Frontal cortex (tissue), 4 donors: ENCODE measurements at places on chromosomes 6 and 20. TPM values are rescaled to one million over a fixed set of nuclear protein-coding genes. Genes with fewer than 3 reads are reported as not detected.

The SCRT2 gene
- total RNA-seq, result 1.6 TPM

The TMEM200A gene
- 20.4 TPM for total RNA-seq

- DNase-seq, result no peak
Measured at GRCh38 chr6:144053601-144054000, 41.8 kb downstream of the SF3B5 start.

The LY6G5B gene
- total RNA-seq, result 1.6 TPM

The PTPRK gene
- total RNA-seq, result 179 TPM

- no peak for DNase-seq
Measured at GRCh38 chr6:96947055-96947454, 22.5 kb downstream of the KLHL32 start.

- DNase-seq, result no peak
Measured at GRCh38 chr20:48171626-48172356, 386.5 kb upstream of the SULF2 start.

GRCh38 chr20:59812286-59813125, 120.9 kb downstream of the SYCP2 start:
- DNase-seq, result no peak

- DNase-seq, result no peak
Measured at GRCh38 chr6:27312950-27313271, 838 bp upstream of the POM121L2 start.

DNA sequence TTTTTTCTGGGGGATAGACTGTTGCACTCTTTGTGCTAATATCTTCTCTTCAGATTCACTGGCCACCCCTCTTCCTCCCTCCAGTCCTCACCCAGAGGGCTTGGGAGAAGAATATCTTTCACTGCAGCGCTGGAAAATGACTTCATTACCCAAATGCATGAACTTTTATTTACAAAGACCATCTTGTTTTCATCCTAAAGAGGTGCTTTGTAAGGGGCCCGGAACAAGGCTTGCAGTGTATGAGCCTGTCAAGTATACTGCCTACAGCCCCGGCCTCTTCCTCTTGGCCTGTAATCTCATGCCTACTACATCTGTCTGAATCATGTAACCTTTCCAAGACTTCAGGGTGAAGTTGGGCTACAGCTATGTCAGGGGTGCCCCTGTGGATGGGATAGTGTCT, 554 bp upstream of the LAMA4 start:
- DNase-seq, result no peak

DNA sequence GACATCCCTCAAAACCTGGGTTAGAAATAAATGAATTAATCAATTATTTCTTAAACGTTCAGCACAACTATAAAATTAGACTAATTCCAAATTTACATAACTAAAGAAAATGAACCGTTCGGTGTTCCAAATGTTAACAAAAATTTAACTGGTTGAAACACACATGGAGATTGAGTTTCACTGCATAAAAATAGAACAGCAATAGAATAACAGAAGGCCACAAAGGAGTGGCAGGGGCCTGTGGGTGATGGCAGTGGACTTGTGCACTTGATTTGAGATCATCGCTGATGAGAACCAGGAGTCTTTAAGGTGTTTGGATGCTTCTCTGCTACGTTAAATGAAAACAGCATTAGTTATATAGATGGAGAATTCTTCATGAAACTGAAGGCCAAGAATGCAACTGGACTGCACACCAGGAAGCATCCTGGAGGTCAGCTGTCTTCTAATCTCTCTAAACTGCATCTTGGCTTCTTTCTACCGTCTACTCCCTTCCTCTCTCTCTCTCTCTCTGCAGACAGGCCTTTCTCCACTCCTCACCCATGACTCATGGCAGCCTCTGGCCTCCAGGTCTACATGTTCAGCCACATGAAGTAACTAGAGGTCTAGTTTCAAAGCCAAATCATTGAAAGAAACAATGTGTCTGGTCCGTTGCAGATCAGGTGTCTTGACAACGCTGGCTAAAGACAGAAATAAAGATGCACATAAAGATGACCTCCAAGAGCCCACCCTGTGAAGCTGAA, 111.3 kb downstream of the SIM1 start:
- DNase-seq, result no peak

GRCh38 chr20:16350465-16350864, 222.8 kb downstream of the KIF16B start:
- no peak for DNase-seq

DNA sequence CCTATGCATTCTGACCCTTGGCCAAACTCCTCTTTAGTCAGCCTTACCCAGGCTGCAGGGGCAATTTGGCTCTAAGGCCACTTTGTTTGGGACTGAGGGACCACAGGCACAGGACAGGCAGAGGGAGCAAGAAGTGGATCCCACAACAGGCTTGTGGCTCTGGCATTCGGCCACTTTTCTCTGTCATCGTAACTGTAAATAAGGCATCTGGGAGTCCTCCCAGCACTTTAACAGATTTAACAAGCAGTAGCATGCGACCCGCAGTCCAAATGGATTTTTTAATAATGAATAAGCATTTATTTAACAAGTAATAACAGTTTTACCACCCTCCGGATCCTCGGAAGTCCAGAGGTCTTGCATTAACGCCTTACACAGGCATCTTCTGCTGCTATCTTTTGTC, 16.1 kb upstream of the CDH22 start:
- no peak for DNase-seq

The RIPPLY2 gene
- 21.6 TPM for total RNA-seq

The HLA-DQA1 gene
- total RNA-seq, result not detected

The BPIFB2 gene
- not detected for total RNA-seq

DNA sequence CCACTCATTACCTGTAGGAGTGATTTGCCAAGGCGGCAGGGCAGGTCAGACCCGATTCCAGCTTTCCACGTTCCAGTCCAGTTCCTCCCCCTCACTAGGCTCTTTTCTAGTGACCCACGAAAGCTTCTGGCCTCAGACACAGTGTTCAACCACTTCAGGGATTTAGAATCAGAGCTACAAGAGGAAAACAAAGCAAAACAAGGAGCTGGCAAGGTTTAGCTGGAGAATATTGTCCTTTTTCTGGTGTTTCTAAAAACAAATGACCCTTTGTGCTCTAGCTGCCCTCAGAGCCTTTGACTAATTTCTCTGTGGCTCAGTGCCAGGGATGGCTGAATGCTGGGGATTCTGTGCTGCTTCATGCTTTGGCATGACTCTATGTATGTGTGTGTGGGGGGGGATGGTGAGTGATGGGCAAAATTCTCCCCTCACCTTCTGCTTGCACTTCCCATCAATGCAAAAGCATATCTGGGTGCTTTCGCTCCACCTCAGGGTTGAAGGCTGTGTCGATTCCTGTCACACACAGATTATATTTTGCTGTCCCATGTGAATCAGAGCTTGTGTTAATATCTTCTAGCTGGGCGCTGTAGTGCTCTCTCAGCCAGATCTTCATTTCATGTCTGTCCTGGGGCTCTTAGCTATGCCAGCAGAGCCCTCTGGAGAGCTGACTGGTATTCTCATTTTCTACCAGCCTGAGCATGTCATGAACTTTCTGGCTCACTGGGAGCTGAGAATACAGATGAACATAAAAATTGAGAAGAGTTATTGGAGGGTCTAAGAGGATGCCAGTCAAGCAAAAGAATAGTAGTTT, 19.3 kb upstream of the NEDD9 start:
- no peak for DNase-seq

DNA sequence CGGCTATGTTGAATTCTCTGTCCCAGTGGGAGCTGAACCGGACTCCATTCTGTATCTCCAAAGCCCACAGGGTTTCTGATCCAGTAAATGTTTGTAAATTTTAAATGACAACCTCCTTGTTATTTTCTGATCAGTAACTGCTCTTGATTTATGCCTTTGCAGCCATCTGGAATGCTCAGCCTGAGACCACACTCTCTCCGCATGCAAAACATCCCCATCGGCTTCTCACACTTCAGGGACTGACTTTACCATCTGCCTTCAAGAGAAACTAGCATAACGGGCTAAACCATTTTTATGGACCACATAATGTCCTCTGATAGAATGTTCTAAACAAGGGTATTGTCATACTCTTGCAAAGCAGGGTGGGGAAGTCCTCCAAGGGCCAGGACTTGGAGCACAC, 94.5 kb upstream of the FOXQ1 start:
- DNase-seq, result no peak

GRCh38 chr6:13794184-13794583, 20.2 kb downstream of the MCUR1 start:
- no peak for DNase-seq

DNA sequence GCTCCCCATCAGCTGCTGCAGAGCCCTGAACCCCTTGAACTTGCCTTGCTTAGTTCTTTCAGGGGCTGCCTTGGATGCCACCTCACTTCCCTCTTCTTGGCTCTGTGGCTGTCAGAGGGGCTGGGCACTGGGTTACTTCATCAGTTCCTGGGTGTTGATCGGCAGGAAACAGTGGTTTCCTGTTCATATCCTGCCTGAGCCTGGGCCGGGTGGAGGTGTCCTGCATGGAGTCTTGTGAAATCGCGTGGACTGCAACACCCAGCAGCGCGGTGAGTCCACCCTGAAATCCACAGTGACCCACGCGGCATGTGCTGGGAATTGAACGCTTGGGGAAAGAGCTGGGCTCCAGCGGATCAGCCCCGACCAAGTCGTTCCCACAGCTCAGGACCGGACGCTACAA, 97.5 kb downstream of the CDH26 start:
- no peak for DNase-seq

GRCh38 chr6:42222448-42222847, 4.8 kb upstream of the MRPS10 start:
- DNase-seq, result no peak

DNA sequence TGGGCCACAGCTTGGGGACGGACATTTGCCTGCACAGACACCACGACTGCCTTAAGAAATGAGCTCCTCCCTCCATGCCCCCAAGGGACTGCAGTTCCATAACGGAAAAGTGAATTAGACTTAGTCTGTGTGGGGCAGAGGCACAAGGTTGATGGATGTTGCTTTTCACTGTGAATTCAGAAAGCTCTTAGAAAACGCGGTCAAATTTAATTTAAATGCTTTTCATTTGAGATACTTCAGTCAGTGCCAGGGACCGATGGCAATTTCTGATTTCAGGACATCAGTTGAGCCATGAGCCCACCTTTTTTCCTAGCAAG, 356.4 kb downstream of the KIF16B start:
- DNase-seq, result no peak

The NOX3 gene
- not detected for total RNA-seq

DNA sequence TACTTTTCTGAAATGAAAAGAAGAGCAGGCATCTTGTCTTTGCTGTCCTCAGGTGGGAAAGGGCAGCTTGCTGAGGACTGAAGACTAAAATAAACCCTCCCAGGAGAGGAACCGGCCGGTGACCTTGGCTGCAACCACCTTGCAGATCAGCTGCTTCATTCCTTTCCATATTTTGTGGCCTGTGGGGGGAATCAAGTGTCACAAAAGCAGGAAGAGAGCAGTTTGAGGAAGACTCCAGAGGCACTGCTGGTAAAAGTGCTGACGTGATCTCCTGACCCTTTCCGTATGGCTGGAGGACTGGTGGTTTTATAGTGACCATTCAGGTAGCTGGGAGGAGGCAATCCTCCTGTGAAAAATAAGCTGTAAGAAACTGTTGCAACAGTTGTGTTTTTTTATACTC, 157.0 kb downstream of the PLCB4 start:
- no peak for DNase-seq

DNA sequence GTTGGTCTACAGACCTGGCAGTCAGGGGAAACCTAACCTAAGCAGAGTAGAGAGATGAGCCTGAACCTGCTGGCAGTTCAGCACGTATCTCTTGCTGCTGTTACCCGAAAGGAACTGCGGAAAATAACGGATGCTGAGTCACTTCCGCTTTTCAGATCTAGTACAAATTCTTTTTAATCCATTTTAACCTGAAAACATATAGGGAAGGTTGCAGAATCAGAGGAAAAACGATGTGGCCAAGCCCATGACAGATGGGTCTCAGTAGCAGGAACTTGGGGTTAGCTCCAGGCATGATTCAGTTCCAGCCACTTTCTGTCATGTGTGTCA, 351.9 kb upstream of the PRND start:
- DNase-seq, result no peak

DNA sequence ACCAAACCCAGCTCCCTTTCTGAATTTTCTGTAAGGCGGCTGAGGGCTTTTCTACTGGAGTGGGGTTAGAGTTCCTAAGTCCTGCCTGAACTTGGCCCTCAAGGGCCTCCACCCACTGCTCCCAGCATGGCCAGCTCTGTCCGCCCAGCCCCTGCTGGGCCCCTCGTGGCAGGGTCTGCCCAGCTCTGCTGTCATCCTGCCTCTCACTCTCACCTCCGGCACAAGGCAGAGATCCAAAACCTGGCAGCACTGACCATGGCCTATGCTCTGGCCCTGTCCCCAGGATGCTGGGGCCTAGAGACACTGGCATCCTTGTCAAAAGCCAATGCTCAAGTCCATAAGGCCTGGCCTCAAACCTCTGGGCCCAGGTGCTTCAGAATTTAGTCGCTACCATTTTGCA, 61.1 kb downstream of the TAF4 start:
- no peak for DNase-seq

- no peak for DNase-seq
Measured at GRCh38 chr6:33826537-33826936, 22.7 kb upstream of the MLN start.

GRCh38 chr6:139407718-139408222, 33.3 kb upstream of the CITED2 start:
- no peak for DNase-seq

The SLC4A11 gene
- under 0.01 TPM for total RNA-seq

DNA sequence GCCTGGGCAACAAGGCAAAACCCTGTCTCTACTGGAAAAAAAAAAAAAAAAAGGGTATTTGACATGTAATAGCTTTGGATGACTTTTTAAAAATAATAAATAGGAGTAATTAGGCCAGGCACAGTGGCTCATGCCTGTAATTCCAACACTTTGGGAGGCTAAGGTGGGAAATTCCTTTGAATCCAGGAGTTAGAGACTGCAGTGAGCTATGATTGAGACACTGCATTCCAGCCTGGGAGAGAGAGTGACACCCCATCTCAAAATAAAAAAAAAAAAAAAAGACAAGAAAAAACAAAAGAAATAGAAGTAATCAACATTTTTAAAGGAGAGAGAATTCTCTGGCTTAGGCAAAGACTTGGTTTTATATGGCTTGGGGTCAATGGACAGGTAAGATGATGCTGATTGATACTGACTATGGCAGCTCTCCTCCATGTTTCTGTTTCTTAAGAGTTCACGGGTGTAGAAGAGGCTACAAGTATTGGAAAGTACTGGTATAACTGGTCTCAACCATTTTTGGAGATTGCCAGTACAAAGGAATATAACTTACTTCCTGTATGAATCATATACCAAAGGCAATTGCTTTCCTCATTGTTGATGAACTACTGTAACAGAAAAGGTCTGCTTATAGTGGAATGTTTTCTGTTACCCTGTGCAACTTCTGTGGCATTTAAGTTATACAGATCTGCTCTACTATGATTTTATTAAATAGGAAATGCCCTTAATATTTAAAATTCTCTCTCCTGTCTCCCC, 10.1 kb downstream of the MAP3K5 start:
- DNase-seq, result no peak

DNA sequence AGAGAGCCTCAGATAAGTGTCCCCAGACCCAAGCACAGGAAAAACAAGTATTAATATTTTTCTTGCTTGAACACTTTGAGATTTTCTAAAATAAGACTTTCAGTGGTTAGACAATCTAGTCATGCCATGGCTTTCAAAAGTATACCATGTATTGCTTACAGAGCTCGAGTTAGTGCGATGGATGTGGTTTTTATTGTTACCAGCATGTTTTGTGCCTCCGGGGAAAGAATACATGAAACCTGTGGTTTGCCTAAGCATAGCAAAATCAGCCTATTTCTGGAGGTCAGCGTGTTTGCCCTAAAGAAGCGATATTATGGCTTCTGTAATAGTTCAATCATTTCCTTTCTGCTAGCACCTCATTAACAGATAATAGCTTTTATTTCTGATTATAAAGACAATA, 21.6 kb downstream of the RIN2 start:
- no peak for DNase-seq
